ENCODE measurements at places on chromosomes 2 and 18. TPM values are rescaled to one million over a fixed set of nuclear protein-coding genes. Genes with fewer than 3 reads are reported as not detected.

GRCh38 chr2:105248316-105249070 lies 7.0 kb downstream of the GPR45 start:
- no peak for DNase-seq

DNA sequence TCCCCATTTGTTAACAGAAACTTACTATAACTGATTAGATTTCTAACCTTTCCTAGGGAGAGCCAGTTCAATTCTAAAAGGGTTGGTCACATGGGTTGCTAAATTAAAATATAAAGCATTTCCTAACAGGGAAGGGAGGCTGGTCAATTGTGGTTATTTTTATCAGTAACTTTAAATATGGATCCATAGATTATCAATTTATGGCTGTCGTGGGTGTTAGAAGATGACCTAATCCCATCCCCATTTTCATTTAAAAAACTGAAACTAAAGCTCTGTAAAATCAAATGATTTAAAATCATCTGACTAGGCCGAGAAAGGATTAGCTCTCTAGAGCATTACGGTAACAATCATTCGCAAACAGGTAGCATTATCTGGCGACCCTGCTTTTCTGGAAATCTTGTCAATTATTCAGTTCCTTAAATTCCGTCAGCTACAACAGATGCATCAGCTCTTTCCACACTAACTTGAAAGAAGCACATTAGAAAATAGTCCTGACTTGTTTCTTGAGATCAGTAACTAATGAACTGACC lies 953 bp upstream of the HNRNPA3 start:
- no peak for DNase-seq

CDH19 gene
- polyA plus RNA-seq = 2.3 TPM

IHH gene
- polyA plus RNA-seq = 0.13 TPM

DNA sequence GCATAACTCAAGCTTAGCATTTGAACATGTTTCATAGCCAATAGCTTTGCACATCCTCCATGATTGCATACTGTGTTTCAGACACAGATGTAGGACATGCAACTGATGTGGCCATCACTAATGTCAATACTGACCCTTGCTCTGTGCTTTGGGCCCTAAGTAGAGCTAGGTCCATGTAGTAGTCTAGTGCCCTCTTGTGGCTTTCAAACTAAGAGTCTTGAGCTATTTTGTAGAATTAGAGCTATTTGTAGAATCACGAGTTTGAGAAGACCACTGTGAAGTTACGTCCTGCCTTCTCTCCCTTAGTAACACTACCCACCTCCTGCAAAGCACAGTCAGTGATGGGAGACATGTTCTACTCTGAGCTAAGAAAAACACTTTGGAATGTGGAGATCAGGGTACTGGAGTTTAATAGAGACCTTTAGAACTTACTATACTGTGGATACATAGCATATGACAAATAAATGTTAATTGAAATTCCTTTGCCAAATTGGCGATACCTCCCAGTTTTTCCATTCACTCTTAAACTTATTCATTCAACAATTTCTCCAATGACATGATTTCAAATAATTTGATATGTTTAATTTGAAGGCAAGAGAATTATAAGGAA lies 306.5 kb upstream of the TNP1 start:
- DNase-seq = no peak

CHRNG gene
- polyA plus RNA-seq = 133 TPM

DNA sequence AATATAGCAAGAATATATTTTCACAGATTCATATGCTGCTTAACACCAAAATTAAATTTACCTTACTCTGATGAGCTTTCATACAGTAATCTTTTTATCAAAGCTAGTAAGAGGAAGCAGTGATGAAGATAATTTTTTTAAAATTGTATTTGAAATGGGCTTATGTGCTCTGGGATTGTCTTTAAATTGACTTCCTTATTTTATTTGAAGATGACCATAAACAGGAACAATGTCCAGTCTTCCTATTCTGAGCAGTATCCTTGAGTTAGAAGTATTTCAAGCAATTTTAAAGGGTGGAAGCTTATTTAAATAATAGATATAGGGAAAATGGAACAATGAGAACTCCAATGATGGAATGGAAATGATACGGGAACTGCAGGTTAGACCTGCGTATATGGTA lies 211.6 kb downstream of the MCFD2 start:
- no peak for DNase-seq

DNA sequence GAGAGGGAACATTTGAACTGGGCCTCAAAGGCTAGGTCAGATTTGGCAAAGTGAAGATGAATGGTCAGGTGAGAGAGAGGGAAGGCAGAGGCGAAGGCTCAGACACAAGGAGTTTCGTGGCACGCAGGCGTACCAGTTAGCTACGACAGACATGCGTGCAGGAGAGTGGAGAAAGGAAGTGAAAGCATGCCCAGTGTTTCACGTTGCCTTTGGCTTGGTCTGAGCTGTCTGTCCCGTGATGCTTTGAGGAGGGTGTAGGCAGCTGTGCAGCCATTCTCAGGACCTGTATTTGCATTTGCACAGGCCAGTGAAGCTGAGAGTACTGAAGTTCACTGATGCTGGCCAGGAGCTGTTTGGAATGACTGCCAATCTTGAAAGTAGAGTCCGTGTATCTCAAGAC lies 69.5 kb downstream of the HNRNPLL start:
- DNase-seq = no peak

DNA sequence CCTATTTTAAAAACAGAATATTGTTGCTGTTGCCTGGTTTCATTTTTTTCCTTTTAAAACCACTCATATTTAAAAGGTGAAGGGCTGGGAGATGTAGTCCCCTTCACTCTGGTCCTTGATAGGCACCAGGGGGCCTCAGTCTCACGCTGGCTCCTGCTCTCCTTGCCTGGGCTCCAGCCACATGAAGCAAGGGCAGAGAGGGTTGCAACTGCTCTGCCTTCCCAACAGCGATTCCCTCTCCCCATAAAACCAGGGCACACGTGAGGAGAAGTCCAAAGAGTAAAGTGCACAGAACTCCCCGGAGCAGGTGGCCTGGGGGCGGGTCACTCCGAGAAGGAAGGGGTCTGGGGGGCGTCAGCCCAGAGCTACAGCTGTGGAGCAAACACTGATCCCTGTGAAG lies 12.8 kb downstream of the TMEM127 start:
- no peak for DNase-seq

Data from muscle of back (tissue), 13 donors.